Stimulated activated CD4-positive, alpha-beta T cell treated with anti-CD3 and anti-CD28 coated beads, Interleukin-1b, Interleukin-23, amount 100 ng/mL, for 1 hour (primary cell): ENCODE measurements at places on chromosomes 12 and 14.
A peak's percentile ranks its signal among the peaks of the same experiment; 100 is the strongest.

GRCh38 chr14:95386536-95387095 is 66.9 kb upstream of the CLMN start:
- no peak for DNase-seq

- DNase-seq: no peak
Observed at GRCh38 chr14:35218963-35219362, 73.2 kb upstream of the PSMA6 start.

GRCh38 chr12:68240079-68240478 is 13.3 kb downstream of the IL22 start:
- no peak for DNase-seq

- DNase-seq: no peak
Observed at GRCh38 chr12:104903648-104904423, 54.3 kb downstream of the SLC41A2 start.

GRCh38 chr12:104930388-104931326 is 27.4 kb downstream of the SLC41A2 start:
- DNase-seq: no peak

DNA sequence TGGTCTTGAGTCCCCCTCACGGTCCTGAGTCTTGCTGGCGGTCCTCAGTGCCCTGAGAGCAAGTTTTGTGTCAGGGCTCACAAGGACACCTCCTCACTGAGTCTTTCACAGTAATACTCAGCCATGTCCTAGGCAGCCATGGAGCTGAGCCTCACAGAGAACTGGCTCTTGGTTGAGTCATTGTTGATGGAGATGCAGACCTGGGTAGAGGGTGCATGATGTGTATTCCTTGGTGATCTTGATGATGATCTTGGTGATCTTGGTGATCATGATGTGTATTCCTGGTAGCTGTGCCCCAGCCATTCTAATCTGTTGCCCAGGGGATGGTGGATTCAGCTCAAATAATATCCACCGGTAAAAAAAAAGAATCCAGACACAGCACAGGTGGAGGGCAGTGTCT is 495.4 kb downstream of the TMEM121 start:
- DNase-seq: no peak

DNA sequence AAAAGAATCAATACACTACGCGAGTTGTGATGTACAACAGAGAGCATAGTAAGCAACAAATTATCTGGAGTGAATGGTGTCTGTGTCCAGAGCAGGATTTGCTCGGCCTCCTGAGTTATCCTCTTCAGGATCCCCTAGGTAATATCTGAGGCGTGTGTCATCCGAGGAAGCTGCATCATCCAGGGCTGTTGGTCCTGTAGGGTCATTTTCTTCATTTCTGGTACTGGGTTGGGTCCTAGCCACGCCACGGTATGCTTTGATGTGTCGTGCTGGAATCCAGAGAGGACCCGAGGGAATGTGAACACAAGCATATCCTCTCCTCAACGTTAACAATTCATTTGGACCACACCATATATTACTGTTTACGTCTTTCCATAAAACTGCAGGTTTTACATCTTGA is 19.0 kb upstream of the CLEC4E start:
- DNase-seq: no peak

GRCh38 chr12:96495841-96496545 is 6.6 kb downstream of the CFAP54 start:
- DNase-seq: no peak

DNA sequence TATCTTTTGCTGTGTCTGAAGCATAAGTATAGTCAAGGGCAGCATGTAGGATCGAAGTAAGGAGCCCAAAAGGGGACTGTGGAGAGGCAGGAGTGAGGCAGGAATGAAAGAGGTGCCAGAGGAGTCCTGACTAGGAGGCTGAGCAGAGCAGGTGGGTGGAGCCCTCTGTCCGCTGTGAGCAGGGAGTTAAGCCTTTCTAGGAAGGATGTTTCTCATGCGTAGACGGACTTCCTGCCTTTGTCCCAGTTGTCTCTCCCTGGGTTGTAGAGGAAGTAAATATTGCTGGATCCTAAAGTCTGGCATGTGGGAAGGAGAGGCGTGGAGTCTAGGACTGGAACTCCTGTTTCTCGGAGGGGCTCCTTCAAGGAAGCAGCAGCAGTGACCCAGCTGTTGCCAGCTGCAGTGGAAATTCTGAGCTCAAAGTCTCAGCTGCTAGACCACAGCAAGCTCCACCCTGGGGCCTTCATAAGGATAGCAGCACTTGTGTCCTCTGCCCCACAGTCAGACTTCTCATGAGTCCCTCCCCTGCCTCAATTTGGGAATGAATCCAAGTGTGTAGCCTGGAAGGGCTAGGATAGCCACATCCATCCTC is 44.0 kb downstream of the RBMS2 start:
- DNase-seq: no peak

DNA sequence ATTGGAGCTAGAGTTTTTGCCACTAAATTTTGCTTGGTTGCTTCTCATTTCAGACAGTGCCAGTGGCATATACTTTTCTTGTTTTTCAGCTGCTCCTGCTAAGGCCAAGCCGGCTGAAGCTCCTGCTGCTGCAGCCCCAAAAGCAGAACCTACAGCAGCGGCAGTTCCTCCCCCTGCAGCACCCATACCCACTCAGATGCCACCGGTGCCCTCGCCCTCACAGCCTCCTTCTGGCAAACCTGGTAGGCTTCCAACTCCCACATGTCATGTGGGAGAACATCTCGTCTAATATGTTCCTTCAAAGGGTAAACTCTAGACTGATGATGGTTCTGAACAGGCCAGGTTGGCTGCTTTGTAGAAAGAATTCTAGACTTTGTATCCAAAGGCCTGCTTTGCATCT is 11.0 kb downstream of the DLST start:
- DNase-seq: no peak

GRCh38 chr12:65879878-65880277 is 55.6 kb downstream of the HMGA2 start:
- DNase-seq: no peak

DNA sequence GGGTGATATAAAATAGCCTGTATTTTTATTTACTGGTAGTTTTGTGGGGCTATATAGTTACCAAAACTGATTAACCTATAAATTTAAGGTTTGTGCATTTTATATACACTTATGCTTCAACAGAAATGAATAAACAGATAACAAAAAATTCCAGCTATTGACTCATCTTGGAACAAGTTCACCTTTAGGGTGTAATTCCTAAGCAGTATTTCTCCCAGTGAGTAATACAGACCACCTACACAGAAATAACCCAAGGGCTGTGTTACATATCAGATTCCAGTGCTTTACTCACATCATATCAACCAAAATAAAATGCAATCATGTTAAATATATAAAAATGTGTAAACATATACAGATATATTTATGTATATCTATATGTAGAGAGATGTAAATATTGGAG is 345.6 kb downstream of the ADAMTS20 start:
- DNase-seq: no peak

DNA sequence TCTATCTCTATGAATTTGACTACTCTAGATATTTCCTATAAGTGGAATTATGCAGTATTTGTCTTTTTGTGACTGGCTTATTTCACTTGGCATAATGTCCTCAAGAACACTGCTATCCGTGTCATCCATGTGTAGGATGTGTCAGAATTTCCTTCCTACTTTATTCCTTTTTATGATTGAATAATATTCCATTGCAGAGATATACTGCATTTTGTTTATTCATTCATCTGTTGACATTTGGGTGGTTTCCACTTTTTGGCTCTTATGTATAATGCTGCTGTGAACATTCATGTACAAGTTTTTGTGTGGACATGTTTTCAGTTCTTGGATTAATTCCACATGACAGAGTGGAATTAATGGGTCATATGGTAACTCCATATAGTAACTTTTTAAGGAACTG is 45.7 kb upstream of the ATP2A2 start:
- no peak for DNase-seq

DNA sequence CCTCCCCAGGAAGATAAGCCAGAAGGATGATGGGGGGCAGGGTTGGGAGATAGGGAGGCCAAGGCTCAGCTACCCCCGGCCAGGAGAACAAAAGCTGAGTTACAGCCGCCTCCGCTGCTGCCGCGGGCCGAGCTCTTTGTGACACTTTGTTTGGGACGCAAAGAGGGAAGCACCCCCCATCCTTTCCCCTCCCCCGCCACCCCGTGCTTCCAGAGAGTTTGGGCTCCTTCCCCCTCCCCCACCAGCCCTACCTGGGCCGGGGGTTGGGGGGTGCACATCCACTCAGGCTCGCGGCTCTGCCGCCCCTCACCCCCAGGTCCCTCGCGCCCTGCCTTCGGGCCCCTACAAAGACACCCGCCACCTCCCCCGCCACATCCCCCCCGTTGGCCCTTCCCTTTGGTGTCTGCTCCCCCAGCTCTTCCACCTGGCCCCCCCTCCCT is 799 bp downstream of the ZNF219 start:
- DNase-seq: no peak

GRCh38 chr14:34699873-34700621 is 14.3 kb downstream of the CFL2 start:
- no peak for DNase-seq

GRCh38 chr12:28222081-28222700 is 31.9 kb downstream of the CCDC91 start:
- peak; percentile 23 for DNase-seq

DNA sequence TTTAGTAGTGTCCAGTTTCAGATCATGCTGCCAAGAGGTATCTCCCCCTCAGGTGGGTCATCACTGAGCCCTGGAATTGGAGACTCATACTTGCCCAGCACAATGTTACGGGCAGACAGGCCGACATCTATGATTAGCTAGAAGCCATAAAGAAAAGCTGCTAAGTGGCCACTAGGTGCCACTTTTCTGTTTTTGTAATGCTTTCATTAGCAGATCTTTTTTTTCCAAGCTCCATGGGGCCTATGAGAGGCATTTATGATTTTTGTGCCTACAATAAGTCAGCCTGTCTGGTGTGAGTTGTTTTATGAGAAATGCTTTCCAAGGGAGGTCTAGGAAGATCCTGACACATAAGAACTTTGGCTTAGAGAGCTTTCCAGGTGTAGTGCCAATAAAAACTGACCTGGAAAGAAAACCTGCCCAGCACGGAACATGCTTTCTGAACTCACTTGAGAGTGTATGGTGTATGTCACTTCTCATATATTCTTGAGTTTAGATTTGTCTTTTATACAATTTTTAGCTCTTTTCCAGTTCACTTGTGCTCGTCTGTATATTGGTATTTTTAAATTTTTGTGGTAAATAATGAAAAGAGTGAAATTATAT is 21.8 kb upstream of the SMCO2 start:
- no peak for DNase-seq

- no peak for DNase-seq
Observed at GRCh38 chr12:40971911-40972310, 216.2 kb upstream of the PDZRN4 start.

- no peak for DNase-seq
Observed at GRCh38 chr14:36952689-36953088, 219.7 kb downstream of the SLC25A21 start.

- no peak for DNase-seq
Observed at GRCh38 chr14:63727231-63727735, 582 bp downstream of the SGPP1 start.

DNA sequence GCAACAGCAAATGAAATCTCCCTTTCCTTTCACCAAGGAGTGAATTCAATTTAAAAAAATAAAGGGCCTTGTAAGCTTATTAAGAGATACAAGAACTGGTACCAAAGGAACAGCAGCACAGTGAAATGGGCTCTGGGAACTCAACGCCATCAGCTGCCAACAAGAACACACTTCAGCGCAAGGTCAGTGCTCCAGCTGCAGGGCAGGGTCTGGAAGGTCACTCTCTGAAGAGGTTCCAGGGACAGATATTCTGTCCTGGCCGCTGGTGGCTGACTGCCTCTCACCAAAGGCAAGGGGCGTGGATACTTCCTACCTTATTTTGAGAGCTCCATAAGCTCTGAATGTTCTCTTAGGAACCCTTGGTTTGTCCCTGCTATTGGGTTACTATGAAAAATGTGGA is 186.6 kb downstream of the CALM1 start:
- DNase-seq: no peak

DNA sequence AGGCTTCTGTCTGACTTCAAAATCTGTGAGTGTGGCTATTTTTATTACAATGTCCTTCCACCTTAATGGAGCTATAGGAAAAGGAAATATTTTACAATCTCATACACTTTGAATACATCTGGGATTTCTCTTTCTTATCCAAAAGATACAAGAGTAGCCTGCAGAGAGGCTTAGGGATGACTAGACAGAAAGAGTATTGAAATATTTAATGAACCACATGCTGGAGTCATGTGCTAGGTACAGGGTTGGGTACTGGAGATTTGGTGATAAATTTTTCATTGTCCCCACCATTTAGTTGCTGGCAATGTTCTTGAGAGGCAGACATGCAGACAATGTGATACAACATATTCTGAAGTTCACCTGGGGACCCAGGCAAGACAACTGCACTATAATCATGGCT is 126.0 kb downstream of the PPFIA2 start:
- no peak for DNase-seq

DNA sequence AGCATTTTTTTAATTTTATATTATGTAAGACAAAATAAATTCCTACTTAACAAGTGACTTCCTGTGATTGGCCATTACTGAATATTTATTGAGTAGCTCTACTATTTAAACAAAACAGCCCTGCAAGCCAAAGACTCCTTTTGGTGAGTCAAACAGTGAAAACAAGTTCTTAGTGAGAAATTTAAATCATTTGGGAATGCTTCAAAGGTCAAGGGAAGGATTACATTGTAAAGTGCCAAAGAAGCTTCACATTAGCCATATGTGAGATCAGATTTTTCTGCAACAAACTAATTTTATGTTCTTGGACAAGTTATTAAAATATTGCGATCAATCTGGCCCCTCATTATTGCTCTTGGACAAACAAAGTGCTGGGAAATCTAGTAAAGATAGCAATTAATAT is 795.4 kb upstream of the MGAT4C start:
- DNase-seq: no peak

DNA sequence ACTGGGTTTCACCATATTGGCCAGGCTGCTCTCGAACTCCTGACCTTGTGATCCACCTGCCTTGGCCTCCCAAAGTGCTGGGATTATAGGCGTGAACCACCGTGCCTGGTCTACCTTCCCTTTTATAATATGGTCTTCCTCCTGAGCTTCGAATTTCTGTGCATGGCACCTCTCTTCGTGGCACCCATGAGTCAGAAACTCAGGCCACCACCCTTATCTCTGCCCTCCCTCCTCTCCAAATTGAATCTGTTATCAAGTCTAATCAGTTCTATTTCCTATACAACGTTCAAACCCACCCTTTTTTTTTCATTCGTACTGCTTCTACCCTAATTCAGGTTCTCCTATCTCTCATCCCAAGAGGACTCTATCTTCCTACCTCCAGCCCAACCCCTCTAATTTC is 5.0 kb upstream of the TINF2 start:
- no peak for DNase-seq

DNA sequence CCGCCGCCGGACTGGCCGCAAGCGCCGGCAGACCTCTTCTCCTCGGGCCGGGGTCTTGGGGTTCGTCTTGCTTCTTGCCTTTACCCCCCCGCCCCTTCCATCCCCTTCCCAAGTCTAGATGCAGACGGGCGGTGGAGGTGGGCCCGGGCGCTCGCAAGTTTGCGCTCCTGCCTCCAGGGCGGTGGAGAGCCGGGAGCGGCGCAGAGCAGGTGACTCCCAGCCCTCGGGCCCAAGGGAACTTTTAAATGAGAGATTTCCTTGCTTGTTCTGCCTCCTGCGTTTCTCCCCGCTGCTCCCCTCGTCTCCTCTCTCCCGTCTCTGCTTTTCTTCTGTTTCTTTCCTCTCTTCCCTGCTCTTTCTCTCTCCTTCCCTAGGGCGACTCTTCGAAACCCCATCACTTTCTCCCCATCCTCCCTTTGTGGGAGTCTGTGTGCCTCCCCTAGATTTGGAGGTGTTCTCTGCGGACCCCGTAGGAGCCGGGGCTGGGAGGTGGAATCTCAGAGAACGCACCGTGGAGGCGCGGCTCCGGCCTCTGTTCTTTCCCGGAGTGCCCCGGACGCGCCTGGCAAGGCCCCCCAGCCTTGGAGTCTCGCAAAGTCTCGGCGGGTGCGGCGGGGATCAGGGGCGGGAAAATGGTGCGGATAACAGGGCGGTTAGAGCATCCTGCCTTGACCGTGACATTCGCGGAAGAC is 114.7 kb upstream of the MYL2 start:
- DNase-seq: no peak
